Activated T-helper 2 cell treated with anti-CD3 and anti-CD28 coated beads, Interferon-gamma antibody, Interleukin-2, Interleukin-4, amounts not matched to agents 10 μg/mL and 5 μg/mL and 100 μg/mL, durations not matched to agents 14 hours and 24 hours and 36 hours (primary cell): ENCODE measurements at places on chromosomes 7 and 10. TPM values are rescaled to one million over a fixed set of nuclear protein-coding genes. Genes with fewer than 3 reads are reported as not detected.

CDC14C gene
- total RNA-seq: not detected in 2 replicates

GNGT1 gene
- total RNA-seq: not detected in 2 replicates

EPO gene
- total RNA-seq: 0.14 TPM in 1 of 2 replicates, not detected in the other

ANKRD30A gene
- not detected in 2 replicates for total RNA-seq

NCAPG2 gene
- 94.7 and 101 TPM in 2 replicates for total RNA-seq

CALHM1 gene
- 0.09 TPM in 1 of 2 replicates, not detected in the other for total RNA-seq

EPHA1 gene
- 0.07 and 0.34 TPM in 2 replicates for total RNA-seq

PNLIPRP1 gene
- total RNA-seq: not detected in 2 replicates
